ENCODE measurements at places on chromosomes 6 and 20.

GRCh38 chr6:64252256-64252655 lies 616.7 kb downstream of the PHF3 start:
- DNase-seq: no peak

DNA sequence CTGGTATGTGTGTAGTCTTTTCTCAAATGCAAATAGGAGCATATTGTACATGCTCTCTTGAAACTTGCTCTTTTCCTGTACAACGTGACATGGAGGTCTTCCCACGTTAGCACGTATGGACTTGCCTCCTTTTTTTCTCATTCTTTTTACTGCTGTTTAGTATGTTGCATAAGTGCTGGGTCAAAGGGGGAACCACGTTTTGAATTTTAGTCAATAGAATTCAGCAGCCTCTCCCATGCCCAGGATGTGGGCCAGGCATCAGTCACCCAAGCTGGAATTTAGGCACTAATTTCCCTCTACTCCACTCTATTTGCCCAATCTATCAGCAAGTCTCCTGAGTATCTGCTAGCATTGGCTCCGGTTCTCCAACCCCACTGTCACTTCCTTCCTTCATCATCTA lies 41.5 kb upstream of the RNF24 start:
- no peak for DNase-seq

DNA sequence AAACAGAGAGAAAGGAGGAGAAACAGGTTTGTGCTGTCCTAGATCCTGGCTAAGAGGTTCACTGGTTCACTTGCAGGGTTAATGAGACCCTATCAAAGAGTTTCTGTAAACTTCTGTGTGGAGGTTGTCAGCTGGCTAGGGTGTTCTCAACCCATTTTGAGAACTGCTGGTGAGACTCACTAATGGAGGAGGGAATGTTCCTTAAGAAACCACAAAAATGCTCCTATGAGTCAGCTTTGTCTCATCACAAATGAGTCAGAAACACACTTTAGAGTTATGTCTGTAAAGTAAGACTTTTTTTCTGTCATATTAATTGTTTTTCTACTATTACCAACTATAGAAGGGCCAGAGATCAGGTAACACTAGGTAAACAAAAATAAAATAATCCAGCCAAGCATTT lies 884.4 kb downstream of the PHF3 start:
- DNase-seq: no peak

DNA sequence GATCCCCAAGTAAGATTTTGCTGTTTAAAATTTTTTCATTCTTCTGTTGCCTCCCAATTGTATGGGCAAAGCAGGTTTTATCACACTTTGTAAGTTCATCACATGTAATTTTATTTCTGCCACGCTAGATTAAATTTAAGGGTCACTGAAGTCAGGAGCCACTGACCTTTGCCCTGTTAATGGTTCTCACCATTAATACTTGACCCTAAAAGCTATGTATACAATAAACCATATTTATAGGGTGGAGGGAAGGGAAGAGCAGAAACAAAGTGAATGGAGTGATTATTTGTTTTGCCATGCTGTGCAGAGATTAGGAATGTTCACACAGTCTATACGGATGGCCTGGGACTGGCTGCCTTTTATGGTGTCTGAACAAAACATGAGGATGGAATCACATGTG lies 186.7 kb downstream of the BMP2 start:
- DNase-seq: no peak

- no peak for DNase-seq
These were observed 225.0 kb upstream of the TENT5A start for GRCh38 chr6:81977486-81977885.

- no peak for DNase-seq
These were observed 23.5 kb upstream of the PAX1 start for GRCh38 chr20:21681922-21682318.

- DNase-seq: no peak
These were observed 691.5 kb upstream of the MAP3K7 start for GRCh38 chr6:91278416-91278815.

- no peak for DNase-seq
These were observed 980 bp downstream of the MBOAT1 start for GRCh38 chr6:20211037-20211940.

DNA sequence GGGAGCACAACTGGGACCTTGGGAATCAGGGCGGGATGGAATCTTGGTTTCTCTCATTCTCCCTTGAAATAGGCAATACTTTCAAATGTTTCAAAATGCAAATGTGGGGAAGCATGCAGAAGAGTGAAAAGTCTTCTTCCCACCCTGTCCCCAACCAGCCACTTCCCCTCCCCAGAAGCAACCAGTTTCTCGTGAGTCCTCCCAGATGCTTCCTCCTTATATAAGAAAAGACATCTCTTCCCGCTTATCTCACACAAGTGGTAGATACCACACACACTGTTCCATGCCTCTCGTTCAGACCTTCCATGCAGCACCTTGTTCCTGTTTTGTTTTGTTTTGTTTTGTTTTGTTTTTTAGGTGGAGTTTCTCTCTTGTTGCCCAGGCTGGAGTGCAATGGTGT lies 25.1 kb downstream of the HCK start:
- DNase-seq: no peak

DNA sequence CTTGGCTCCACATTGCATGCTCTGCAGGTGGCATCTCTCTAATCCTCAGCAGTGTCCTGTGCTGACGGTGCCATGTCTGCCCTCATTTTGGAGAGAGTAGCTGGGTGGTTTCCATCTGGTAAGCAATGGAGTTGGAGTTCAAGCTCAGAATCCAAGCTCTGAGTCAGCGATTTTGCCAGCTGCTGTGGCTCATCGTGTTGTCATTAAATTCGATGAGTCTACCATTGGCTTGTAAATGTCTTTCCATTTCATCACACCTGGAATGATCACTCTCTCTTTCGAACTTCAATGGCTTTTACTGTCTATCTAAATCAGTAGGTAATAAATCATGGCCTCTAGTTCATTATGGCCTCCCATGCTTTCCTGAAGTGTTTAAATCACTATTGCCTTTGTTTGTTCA lies 378.5 kb upstream of the TSHZ2 start:
- no peak for DNase-seq

DNA sequence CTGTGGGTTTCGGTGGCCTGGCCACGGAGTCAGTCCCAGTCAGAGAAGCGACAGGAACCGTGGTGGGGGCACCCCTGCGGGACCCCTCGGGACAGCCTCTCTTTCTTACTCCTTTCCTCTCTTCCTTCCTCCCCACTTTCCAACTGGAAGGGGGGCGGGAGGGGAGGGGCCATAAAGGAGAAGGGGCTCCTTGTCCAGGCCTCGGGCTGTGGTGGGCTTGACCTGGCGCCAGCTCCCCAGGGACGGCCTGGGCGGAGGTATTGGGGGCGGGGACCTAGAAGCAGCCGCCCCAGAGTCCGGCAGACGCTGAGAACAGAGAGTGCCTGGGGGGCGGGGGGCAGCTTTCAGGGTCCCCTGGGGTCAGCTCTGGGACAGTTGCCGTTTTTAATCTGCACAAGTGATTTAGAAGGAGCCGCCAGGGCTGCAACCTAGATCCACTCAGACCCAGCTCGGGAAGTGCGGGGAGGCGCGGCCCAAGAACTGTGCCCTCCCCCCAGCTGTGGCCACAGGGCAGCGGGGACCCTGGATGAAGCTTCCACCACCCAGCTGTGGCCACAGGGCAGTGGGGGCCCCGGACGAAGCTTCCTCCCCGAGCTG lies 6.4 kb upstream of the ABHD16B start:
- DNase-seq: no peak

DNA sequence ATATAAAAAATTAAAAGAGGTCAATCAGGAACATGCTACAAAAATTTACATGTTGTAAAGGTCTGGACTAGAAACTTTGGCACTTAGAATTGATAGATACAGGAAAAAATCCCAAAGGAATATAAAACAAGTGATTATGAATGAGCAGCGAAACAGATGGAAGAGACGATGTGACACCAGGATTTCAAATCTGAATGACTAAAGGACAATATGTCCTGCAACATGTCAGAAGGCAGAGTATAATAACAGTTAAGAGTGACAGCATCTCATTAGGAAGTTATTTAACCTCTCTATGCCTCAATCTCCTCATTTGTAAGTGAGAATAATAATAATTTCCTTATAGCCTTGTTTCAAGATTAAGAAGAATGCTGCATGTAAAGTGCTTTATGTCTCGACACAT lies 50.3 kb downstream of the FRK start:
- no peak for DNase-seq

- DNase-seq: peak; percentile 11
These were observed 2.3 kb downstream of the ARID1B start for GRCh38 chr6:156779206-156780094.

GRCh38 chr20:51284871-51285270 lies 257.6 kb downstream of the NFATC2 start:
- no peak for DNase-seq

DNA sequence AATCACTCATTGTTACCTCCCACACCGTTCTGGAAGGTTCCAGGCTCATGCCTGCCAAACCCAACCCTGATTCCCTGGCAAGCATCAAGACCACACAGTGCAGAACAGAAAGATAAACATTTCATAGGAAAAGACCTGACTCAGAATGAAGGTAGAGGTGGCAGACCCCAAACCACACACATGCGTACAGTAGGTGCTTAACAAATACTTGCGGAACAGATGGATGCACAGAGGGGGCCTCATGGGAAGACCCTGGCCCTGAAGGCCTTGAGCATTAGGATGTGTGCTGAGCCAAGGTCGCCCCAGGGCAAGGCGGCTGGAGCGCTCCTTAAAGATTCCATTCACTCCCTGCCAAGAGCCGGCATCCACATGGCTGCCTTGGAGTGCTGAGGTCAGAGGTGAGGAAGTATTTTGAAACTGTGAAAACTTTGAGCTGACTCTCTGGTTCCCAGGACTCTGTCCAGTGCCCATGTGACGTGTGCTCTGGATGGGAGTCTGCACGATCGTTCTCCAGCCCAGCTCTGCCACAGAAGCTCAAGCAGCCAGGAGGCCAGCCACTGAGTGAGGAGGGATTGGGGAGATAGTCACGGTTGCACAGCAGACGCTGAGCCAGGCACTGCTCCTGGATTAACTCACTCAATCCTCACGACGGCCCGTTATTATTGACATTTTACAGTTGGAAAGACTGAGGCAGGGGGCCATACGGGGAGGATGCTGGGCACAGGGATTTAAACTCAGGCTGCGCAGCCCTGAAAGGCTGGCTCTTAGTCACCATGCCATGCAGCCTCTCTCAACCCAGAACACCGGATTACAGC lies 65.5 kb upstream of the AFDN start:
- DNase-seq: no peak

DNA sequence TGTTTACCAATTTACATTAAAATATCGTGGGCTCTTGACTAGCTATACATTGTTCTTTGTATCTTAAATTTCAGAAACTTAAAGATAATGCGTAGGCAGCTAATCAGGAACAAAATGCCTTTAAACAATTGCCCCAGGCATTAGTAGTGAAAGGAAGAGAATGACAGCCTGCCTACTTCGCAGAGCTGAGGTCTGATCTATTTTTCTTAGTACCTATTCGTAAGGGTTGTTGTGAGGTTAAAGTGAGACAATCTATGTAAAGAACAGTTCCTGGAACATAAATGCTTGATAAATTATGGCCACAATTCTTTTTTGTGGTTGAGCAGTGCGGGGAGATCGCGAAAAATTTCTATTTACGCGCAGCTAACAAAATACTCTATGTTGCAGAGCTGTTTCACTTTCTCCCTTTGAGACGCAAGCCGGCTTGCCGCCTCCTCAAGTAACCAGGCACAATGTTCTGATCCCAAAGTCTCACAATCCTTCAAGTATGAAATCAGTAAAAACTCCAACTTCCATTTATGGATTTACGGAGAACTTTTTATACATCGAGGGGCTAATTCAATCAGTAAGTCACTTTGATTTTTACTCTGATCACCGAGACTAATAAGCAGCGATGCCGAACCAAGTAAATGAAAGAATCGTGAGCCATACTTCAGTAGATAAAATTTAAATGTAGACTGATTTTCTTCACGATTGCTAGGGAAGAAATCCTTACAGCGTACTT lies 878 bp upstream of the PNRC1 start:
- DNase-seq: peak; percentile 43

- no peak for DNase-seq
These were observed 152.3 kb upstream of the SCGN start for GRCh38 chr6:25499615-25500235.

DNA sequence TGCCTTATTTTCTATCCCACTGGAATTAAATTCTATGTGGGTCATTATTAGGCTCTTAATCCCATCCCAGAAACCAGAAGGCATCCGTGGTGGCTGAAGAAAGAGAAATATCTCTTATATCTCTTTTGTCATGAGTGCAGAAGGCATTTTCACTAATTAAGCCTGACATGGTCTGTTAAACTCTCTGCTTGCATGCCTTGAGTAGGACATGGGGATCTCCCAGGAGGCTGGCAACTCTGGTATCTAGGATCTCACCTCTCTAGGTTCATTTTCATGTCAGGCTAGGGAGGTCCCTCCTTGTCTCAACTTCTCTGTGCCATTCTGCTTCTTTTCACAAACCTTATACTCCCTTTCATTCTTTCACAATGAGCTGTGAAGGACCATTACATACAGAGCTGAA lies 25.3 kb upstream of the GPR63 start:
- DNase-seq: no peak

DNA sequence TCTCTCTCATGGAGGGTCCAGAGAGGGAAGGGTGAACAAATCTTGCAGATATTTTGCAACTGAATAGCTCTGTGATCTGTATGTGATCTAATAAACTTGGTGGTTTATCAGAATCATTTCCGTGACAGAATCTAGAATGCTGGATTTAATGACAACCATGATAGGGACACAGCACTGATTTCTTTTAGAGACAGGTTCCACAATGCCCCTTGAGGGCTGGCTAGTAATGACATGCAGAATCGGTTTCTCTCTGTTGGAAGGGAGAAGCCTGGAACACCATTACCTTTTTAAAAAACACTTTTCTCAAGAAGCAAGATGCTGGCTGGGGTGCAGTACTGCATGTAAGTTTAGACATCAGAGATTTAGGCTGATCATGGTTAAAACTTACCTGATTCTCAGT lies 313.4 kb downstream of the CDH26 start:
- no peak for DNase-seq

DNA sequence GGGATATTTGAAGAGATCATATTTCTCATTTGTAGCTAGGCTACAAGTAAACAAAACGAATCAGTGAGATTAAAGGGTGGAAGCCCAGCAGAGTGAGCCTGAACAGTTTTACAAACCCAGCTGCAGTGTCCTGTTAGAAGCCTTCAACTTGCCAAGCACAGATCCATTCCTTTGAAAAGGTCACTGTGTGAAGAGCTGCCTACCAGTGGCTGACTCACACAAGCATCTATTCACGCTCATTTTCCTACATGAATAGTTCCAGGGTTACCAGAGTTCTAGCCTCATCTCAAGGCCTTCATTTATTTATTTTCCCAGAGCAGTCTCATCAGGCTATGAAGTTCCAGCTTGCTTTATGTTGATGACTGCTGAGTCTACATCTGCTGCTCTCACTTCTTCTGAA lies 25.7 kb upstream of the MLIP start:
- no peak for DNase-seq

DNA sequence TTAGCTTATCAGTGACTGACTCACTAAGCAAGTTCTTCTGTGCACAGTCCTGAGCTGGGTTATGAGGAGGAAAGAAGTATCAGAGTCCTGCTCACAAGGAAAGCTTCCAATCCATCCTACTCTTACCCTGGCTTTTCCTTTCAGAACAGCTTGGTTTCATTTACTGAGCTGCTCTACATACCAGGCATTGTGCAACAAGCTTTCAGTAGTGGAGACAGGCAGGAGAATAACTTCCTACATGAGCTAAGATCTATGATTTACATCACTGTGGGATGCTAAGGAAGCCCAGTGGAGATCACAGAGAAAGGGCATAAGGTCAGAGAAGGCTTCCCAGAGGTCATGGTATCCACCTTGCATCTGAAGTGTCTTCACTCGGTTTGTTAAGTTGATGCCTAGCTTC lies 144.5 kb downstream of the MAP3K7 start:
- DNase-seq: no peak

- DNase-seq: no peak
These were observed 21.8 kb downstream of the CTCFL start for GRCh38 chr20:57503035-57503658.

Data from anterior cingulate cortex (tissue), 58 donors.